ENCODE measurements at places on chromosomes 1 and 21.

- no peak for DNase-seq
Measured at GRCh38 chr1:111448482-111448917, 556 bp downstream of the WDR77 start.

GRCh38 chr21:46297338-46298271 is 11.5 kb downstream of the YBEY start:
- DNase-seq = no peak

DNA sequence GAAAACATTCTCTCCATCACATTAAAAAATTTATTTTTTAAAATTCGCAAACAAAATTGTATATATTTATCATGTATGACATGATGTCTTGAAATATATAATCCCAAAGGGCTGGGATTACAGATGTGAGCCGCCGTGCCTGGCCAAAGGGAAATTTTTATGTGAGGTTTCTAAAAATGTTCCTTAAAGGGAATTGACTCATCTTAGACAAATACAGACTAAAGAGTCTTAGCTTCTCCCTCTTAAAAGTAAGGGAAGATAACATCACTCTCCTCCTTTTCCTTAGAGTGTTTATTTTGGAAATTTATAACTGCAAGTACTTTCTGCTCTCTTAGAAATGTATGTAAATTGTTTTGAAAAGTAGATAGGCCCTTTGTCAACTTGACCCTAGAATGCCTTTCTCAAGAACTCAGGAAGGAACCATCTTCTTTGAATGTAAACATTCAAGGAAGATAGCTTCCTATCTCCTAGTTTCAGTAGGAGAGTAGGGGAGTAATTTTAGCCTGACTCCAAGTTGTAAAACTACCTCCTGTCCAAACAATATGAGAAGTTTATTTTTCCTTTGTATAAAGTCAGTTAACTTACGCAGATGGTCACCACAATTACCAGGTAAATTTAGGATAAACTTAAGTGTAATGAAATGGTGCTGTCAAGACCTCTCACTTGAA is 59.5 kb downstream of the C21orf91 start:
- no peak for DNase-seq

DNA sequence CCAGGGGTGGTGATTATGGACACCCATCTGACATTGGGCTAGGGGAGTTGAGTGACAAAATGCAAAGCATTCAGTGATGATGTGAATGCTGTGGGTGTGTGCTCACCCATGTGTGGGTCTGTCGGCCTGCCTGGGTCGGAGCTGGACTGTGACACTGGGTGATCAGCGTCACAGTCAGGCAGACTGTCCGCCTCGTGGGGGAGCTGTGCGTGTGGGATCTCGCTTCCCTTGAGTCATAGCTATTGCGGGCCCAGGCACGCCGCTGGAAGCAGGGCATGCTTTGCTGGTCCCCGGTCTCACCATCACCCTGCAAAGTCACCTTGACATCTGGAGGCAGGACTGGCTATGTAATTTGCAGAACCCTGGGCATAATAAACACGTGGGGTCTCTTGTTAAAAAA is 156.9 kb upstream of the IGSF21 start:
- DNase-seq = no peak

- no peak for DNase-seq
Measured at GRCh38 chr21:46207920-46208591, 20.5 kb downstream of the LSS start.

DNA sequence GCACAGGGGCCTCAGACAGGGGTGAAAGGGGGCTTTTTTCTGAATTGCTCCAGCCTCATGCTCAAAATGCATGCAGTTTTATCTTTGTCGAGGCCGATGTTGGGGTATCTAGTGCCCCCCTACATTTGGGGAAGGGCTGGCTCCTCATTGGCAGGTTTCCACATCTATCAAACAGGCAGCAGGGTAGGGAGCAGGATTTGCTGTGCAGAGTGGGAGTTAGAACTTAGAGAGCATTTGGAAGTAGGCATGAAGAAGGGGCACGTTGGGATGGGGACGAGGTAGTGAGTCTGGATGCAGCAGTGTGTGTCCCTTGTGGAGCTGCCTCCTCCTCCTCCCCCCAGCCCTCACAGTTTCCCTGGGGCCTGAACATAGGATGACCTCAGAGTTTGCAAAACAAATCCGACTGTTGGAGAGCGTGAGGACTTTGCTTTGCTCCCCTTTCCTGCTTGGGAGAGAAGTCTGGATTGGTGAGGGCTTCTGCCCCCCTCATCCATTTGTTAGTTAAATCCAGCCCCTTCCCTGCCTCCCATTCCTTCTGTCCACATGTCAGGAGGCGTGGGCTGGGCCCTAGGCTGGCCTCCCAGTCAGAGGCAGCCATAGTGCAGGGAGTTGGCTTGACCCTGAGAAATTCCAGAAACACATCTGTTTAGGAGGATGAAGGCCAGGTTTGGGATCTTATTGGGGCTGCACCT is 36.9 kb upstream of the GPR37L1 start:
- DNase-seq = no peak

DNA sequence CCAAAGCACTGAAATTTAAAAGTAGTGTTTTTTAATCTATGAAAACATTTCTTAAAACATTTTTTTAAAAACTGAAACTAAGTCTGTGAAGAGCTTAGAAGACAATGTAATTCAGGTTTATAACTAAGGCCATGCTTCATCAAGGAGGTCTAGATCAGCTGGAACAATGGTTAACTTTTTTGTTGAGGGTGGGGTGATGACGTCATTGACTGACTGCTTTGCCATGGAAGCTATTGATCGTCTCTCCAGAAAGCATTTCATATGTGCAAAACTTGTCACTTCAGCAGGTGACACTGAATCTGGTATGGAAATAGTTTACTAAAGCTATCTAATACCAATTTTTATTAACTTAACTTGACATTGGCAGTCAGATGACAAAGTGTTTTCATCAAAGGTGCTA is 21.0 kb downstream of the RAVER2 start:
- DNase-seq = no peak

DNA sequence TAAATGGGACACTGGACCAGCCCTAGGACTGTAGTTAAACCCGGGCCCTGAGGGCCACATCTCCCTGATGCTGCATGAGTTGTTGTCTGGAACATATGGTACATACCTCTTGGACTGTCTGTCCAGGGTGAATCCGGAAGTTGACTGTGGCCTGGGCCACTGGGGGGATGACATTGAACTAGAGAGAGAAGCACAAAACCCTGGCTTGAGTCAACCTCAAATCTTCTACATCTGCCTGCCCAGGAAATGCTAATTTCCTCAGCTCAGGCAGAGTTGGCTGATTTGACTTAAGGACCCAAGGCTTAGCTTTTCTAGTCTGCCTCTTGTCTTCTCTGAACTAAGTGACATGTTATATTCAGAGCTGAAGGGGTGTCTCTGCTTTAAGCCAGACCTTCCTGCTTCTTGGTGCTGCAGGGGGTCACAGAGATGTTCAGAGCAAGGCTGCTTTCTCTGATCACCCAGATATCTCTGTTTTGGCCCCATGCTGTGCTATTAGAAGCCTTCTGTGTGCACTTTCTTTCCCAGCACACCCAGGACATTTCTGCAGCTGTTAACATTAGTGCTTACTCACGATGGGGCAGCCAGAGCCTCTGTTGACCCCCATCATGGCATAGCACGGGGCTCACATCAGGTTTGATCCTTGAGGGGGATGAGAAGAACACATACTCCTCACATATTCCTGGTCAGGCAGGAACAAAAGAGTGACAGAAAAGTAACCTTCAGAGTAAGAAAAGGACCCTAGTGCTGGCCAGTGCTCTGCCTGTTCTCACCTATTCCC is 9.6 kb downstream of the PM20D1 start:
- no peak for DNase-seq

DNA sequence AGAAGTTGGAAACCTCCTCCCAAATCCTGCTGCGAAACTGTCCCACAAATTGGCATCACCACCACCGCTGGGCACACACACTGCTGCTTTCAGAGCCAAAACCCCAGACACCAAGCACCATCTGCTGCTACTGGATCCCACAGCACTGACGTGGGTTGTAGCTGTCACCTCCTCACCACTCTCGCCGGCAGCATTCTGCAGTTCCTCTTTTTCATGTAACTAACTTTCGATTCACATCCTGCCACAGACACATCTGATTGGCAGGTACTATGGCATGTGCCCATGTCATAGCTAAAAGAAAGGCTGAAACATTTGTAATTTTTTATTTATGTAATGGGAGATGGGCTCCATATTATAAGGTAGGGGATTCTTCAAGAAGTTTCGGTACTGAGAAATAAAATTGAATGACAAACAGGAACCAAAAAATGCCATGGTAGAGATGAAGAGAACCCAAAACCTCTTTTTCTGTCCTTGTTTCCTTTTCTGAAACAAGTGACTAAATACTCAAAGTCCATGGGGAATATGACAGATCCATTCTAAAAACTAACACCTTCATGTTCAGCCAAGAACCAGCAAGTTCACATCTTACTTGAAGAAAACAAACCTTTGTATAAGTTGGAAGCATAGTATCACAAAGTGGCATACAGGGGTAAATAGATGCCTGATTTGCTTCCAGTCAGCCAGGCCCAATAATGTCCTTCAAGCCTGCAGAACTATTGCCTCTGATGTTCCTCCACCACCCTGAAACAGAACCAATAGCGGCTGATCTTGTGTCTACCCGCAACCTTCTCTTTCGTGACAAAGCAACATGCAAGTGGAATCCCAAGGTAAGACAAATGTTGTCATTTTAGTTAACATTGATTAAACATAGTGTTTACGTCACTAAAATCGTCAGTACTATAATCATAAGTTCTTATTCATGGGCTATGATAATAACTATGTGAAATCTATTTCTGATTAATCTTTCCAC is 26.6 kb upstream of the RGS13 start:
- peak; percentile 80 for DNase-seq

- peak; percentile 52 for DNase-seq
Measured at GRCh38 chr1:6260961-6261614, at the start of gene GPR153. GPR153 (minus strand) TSS chr1:6261098; CDS start chr1:6254905, 6,193 bp downstream.

DNA sequence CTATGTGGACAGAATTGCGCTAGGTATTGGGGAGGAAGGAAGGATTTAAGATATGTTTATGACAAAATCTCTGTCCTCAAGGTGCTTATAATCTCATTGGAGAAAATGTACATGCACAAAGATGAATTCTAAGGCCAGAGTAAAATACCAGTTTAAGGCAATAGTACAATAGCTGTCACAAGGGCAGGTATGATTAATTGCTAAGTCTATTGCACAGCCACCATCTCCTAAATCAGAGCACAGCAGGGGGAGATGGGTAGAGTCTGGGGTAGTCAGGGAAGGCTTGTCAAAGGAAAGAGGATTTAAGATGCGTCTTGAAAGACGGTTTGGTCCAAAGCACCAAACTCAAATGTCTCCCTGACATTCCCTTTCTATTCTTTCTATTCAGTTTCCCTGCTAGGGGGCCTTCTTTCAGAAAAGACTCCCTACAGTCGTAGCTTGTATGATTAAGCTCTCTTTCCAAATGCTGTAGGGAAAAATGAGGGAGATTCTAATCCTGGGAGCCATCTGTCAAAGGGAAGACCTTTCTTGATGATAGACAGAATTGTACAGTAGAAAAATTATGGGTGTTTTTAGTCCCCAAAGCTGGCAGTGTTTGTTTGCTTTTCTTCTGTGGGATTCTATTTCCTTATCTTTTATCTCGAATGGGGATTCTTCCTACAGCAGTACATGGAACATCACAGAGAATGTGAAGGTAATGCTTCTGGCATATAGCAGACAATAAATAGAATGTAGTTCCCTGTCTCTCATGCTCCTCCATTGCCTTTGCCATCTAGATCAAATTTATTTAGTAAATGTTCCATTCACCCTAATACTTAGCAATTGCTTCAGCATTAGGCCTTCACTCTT is 107.6 kb upstream of the NFIA start:
- no peak for DNase-seq

GRCh38 chr1:54378157-54378873 is 27.9 kb downstream of the SSBP3 start:
- DNase-seq = no peak

DNA sequence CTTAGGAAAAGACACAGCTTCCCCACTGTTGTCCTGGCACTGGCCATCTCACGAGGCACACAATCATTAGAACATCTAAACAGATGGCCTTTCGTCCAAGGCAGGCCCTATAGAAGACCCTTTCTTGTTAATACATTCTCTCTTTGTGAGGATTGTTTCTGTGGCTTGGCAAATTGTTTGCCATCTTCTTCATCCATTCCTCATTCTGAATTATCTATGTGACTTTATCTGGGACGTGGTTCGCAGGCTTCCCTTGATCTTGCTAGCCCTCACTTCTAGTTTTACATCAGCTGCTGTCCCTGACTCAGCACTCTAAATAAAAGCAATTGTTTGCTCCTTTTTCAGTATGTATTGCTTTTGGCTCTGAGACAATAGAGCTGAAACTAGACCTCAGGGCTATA is 101.1 kb upstream of the ZC3H11B start:
- no peak for DNase-seq

DNA sequence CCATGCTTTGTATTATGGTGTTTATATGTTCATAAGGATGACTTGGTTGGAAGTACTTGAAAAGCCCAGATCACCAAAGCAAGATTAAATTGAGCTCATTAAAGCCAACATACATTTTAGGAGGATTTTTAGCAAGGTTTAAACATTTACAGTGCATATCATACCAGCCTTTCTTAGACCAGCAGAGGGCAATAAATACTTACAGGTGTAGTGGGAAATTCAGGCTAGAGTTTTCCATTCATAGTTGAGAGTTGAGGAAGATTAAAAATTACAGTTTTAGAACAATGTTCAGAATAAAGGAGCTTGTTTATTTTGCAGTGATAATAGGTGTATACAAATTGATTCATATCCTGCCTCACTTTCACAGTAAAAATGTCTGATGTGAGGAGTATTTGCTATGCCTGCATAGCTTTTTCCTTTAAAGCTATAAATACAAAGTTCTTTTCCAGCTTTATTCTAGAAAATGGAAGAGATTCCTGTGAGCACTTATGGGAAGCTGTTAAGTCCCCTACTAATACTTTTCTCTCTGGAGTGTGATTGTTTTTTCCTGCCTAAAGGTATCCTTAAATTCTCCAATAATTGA is 35.3 kb downstream of the DTL start:
- DNase-seq = no peak

DNA sequence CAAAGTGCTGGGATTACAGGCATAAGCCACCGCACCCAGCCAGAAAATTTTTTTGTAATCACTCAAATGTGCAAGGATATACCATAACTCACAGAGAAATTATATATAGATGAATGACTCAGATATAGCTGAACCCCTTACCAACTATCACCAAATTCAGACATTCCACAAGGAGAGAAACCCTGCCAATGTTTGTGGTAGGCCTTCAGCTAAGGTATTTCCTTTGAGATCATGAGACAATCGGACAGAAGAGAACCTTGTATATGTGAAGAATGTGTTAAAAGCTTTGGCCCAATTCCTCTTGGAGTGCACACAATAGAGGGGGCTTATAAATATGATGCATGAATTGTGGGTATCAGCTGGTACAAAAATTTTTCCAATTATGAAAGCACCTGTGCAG is 50.7 kb downstream of the ZNF684 start:
- no peak for DNase-seq

GRCh38 chr1:229105822-229106525 is 164.9 kb upstream of the RAB4A start:
- DNase-seq = no peak

- DNase-seq = no peak
Measured at GRCh38 chr1:12603224-12603623, 14.8 kb downstream of the DHRS3 start.
